ENCODE measurements at places on chromosomes 11 and 22.

- no peak for DNase-seq
- peaks cover 8% of the 10 kb centered on the region for H3K27me3 ChIP-seq
- H3K36me3 ChIP-seq: no peaks in the 10 kb centered on the region
Observed at GRCh38 chr22:47563406-47564157, 801.1 kb downstream of the TBC1D22A start.

DNA sequence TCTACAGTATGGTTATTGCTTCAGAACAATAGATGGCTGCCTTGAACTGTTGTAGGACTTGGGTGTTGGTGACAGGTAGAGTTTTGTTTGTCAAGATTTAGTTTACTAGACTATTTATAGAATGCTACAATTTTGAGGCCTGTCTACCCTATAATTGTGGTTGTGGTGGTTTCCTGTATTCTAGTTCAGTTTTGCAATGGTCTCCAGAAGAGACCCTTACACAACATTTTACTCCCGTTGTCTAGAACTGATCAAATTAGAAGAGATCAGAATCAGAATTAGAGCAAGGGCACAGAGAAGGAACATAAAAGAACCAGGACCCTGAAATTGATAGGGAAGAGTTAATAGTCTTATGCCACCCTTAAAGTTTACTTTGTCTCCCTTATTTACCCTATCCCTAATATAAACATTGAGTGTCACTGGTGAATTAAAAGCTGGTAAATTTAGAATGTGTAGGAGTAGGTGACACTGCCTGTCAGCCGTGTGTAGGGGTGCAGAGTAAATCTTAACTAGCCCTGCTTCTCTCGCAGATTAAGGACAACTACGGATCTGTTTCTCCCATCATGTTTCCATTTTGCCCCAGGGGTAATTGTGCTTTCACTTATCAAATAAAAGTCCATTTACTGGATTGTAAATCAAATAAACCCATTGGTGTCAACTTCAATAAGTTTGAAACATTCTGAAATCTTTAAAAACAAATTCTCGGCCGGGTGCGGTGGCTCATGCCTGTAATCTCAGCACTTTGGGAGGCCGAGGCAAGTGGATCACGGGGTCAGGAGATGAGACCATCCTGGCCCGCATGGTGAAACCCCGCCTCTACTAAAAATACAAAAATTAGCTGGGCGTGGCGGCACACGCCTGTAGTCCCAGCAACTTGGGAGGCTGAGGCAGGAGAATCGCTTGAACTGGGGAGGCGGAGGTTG, 10.9 kb upstream of the PHLDB1 start:
- no peak overlapping the region for H3K4me3 ChIP-seq
- H3K27ac ChIP-seq: no peak overlapping the region
- DNase-seq: no peak
- H3K4me1 ChIP-seq: no peaks in the 10 kb centered on the region

- no peaks in the 10 kb centered on the region for H3K36me3 ChIP-seq
- H3K27me3 ChIP-seq: no peaks in the 10 kb centered on the region
- H3K4me3 ChIP-seq: no peak overlapping the region
- no peak overlapping the region for H3K27ac ChIP-seq
- DNase-seq: no peak
Observed at GRCh38 chr11:73163638-73164174, 21.6 kb upstream of the FCHSD2 start.

DNA sequence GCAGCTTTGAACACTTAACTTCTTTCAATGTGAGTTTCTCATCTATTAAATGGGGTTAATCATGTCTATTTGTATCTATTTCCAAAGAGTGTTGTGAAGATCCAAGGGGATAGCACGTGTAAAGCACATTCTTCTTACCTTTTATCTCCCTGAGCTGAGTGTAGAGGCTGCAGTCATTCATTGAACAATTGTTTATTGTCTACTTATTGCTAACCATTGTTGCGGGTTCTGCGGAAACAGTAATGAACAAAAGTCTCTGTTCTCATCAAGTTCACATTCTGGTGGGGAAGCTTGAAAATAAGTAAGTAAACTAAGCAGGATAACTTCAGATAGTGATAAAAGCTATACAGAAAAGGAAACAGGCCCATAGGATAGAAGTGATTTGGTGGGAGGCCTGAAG, 27.4 kb upstream of the PLET1 start:
- H3K36me3 ChIP-seq: no peaks in the 10 kb centered on the region

DNA sequence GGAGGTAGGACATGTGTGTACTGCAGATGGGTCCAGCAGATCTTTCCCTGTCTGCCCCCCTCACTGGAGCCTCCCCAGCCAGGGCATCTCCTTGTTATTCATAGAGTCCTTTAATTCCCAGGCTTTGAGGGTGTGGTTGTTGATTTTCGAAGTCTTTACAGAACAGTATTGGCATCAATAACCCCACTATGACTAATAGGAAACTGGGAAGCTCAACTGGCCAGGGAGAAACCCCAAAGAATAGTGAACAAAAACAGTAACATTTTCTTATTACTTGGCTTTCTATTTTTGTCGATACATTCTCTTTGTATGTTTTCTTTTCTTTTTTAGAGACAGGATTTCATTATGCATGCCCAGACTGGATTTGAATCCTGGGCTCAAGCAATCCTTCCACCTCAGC, 57.9 kb downstream of the NF2 start:
- H3K27ac ChIP-seq: no peak overlapping the region
- H3K4me3 ChIP-seq: no peak overlapping the region
- peaks cover 8% of the 10 kb centered on the region for H3K4me1 ChIP-seq

DNA sequence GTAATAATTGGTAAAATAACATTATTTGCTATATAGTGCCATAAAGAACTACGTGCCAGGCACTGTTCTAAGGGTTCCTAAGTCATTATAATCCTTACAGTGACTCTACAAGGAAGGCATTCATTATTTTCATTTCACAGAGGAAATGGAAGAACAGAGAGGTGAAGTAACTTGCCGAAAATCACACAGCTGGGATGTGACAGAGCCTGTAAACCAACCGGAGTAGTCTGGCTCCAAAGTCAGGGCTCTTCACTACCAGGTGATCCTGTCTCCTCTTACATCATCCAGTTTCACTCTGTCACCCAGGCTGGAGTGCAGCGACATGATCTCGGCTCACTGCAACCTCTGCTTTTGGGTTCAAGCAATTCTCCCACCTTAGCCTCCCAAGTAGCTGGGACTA, 59.2 kb upstream of the RBFOX2 start:
- peaks cover 2% of the 10 kb centered on the region for H3K4me1 ChIP-seq
- H3K27ac ChIP-seq: no peak overlapping the region
- H3K36me3 ChIP-seq: no peaks in the 10 kb centered on the region
- H3K27me3 ChIP-seq: peaks cover 9% of the 10 kb centered on the region

GRCh38 chr11:128915149-128915521, 24.0 kb downstream of the KCNJ5 start:
- no peak for DNase-seq
- no peak overlapping the region for H3K27ac ChIP-seq
- H3K27me3 ChIP-seq: peaks cover 28% of the 10 kb centered on the region
- H3K4me1 ChIP-seq: peaks cover 3% of the 10 kb centered on the region
- no peaks in the 10 kb centered on the region for H3K36me3 ChIP-seq

DNA sequence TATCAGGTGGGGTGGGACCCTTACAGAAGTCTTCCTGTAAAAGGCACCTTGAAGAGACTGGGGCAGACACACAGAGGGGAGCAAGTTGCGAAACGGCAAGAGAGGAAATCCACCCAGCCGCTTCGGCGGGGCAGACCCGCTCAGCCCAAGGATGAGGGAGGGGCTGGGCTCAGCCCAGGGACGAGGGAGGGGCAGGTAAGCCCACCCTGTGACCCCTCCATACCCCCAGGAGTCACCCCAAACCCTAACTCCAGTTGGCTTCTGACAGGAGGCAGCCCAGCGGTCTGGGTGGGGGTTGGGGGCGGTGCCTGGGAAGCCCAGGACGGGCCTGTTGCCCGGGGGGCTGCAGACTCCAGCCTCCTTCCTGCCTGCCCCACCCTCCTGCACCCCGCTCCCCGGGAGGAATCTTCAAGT, 965 bp downstream of the OSBPL5 start:
- H3K27me3 ChIP-seq: peaks cover 35% of the 10 kb centered on the region
- no peak overlapping the region for H3K27ac ChIP-seq
- no peak for DNase-seq

GRCh38 chr22:19995611-19996339, 20.8 kb downstream of the ARVCF start:
- no peak overlapping the region for H3K27ac ChIP-seq
- H3K36me3 ChIP-seq: peaks cover 3% of the 10 kb centered on the region
- peaks cover 14% of the 10 kb centered on the region for H3K27me3 ChIP-seq
- no peak for DNase-seq

DNA sequence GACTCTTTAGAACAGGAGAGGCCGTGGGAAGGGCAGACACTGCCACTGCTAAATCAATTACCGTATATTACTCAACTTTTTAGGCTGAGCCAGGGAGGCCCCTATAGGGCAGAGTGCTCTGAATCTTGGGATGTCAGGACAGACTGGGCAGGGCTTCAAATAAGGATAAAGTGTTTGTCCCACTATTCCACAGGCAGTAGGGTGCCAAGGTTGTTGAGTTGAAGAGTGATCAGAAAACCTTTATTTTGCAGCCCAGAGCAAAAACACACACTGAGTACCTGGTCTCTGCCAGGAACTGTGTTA, 1.6 kb upstream of the B4GAT1 start:
- peaks cover 3% of the 10 kb centered on the region for H3K36me3 ChIP-seq
- H3K27ac ChIP-seq: no peak overlapping the region
- H3K4me3 ChIP-seq: peak overlapping the region; percentile 24
- H3K4me1 ChIP-seq: peaks cover 16% of the 10 kb centered on the region

DNA sequence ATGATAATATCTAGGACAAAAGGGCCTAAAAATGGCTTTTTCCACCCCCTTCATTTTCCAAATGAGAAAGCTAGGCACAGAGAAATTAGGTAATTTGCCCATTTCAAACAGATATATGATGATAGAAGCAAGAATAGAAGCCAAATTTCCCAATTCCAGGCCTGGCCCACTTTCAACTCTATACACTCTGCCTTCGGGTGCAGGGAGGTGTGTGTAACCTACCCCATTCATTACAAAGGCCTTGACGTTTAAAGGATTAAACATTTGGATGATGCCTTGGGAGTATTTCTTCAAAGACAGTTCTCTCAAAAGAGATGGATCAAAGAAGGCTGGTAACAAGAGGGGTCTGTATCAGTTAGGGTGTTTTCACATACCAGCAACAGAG, 134.1 kb downstream of the CCDC34 start:
- H3K27ac ChIP-seq: no peak overlapping the region
- no peak for DNase-seq
- H3K4me1 ChIP-seq: peaks cover 4% of the 10 kb centered on the region
- no peaks in the 10 kb centered on the region for H3K36me3 ChIP-seq

- H3K27me3 ChIP-seq: no peaks in the 10 kb centered on the region
- H3K36me3 ChIP-seq: no peaks in the 10 kb centered on the region
- H3K27ac ChIP-seq: no peak overlapping the region
- H3K4me3 ChIP-seq: no peak overlapping the region
- DNase-seq: no peak
- no peaks in the 10 kb centered on the region for H3K4me1 ChIP-seq
Observed at GRCh38 chr22:23401910-23402274, 178.2 kb downstream of the IGLL1 start.

DNA sequence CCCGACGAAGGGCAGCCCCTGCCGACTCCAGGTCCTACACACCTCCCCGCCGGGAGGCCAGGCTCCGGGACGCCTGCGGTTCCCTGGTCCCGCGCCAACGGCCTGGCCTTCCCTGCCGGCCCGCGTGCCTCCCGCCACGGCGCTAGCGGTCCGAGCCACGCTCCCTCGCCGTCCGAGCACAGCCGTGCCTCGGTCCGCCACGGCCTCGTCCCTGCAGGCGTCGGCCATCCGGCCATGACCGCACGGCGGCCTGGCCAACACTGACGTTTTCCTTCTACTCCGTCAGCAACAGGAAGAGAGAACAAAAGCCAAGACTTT, 532 bp downstream of the EIF4G2 start:
- H3K27me3 ChIP-seq: no peaks in the 10 kb centered on the region
- no peak for DNase-seq
- H3K36me3 ChIP-seq: peaks cover 24% of the 10 kb centered on the region
- H3K4me1 ChIP-seq: peaks cover 22% of the 10 kb centered on the region

- no peak overlapping the region for H3K27ac ChIP-seq
- DNase-seq: no peak
- H3K4me1 ChIP-seq: no peaks in the 10 kb centered on the region
- no peak overlapping the region for H3K4me3 ChIP-seq
- no peaks in the 10 kb centered on the region for H3K36me3 ChIP-seq
Observed at GRCh38 chr11:96538104-96538503, 148.3 kb downstream of the JRKL start.

- peak overlapping the region; percentile 18 for H3K4me3 ChIP-seq
- H3K27me3 ChIP-seq: no peaks in the 10 kb centered on the region
- no peak for DNase-seq
- H3K36me3 ChIP-seq: peaks cover 6% of the 10 kb centered on the region
Observed at GRCh38 chr11:118003456-118003855, 17.3 kb downstream of the IL10RA start.
